ENCODE measurements at places on chromosomes 13 and 19.

DNA sequence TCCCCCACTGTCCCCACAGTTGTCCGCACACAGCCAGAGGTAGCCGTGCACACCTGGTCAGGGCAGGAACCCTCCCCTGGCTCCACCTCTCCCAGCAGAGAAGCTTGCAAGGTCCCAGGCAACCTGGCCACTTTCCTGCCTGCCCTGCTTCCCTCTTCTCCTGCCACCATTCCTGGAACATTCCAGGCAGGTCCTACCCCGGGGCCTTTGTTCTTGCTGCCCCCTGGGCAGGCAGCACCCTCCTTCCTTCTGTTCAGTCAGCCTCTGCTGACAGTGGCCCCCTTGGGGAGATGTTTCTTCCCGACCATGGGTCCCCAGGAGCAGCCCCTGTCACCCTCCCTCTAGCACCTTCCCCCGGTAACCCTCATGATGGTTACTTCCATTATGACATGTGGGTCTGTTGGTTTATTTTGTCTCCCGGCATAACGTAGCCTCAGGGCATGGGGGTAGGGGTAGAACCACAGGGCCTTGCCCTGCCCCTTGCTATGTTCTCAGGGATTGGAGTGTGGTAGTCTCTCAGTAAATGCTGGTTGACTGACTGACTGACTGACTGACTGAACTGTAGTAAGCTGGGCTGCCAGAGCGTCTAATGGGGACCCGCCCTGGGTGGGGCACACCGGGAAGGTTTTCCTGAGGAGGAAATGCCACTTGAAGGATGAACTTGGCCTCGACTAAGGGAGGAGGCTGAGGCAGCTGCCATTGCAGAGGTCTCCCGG, 10.8 kb downstream of the PAK4 start:
- DNase-seq: no peak

DNA sequence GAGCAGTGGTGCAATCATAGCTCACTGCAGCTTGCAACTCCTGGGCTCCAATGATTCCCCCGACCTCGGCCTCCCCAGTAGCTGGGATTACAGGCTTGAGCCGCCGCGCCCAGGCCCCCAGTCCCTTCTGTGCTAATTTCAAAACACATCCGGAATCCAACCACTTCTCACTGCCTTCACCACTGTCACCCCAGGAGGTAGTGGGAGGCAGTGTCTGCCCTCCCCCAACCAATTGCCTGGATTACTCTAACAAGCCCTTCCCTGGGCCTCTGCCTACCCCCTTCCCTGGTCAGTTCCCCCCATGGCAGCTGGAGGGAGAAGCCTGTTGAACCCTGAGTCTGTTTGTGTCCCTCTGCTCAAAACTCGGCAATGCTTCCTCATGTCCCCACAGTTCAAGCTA, 2.3 kb downstream of the PRAM1 start:
- DNase-seq: no peak

- DNase-seq: no peak
Measured at GRCh38 chr13:69450245-69450644, 657.4 kb upstream of the ATXN8OS start.

GRCh38 chr19:56837492-56838023, 3.0 kb downstream of the PEG3 start:
- no peak for DNase-seq

GRCh38 chr19:16509141-16510061, 13.2 kb downstream of the C19orf44 start:
- DNase-seq: no peak

All from ACHN (cell line).